ENCODE measurements at places on chromosomes 16 and 17.

GRCh38 chr17:39094607-39095308, 56.7 kb downstream of the PLXDC1 start:
- no peak for DNase-seq

DNA sequence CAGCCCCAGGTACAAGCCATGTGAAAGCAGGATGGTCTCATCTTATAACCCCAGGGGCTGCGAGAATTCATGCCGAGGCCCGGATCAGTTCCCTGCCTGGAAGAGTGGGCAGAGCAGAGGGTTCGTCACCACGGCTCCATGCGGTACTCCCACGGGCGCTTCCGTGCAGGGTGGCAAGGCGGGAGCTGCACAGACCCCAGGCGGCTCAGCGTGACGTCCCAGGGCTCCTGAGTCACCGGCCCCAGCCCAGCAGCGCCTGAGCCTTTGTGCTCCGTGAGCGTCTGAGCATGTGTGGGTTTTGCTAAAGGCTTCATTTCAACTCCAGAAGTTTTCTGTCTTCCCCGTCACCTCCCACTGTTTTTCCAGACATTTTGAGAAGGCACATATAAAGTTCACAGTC, 71.2 kb upstream of the CHMP6 start:
- DNase-seq, result no peak

DNA sequence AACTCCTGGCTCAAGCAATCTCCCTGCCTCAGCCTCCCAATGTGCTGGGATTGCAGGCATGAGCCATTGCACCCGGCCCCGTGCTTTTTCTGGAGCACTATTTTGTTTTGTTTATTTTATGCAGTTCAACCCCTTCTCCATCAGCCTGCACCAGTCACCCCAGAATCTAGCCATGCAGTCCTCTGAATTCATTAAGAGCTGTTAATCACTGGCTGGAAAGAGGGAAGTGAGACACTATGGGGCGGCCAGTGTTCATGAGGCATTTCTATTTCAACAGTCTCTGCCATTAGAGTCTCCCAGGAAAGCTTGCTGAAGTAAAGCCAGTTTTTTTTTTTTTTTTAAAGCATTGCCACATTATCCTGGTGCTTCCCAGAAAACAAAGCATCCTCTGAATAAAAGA, 1.7 kb downstream of the VWA3A start:
- DNase-seq, result no peak

GRCh38 chr17:78202666-78203065, 11.4 kb upstream of the BIRC5 start:
- no peak for DNase-seq
